ENCODE measurements at places on chromosomes 2 and 18. TPM values are rescaled to one million over a fixed set of nuclear protein-coding genes. Genes with fewer than 3 reads are reported as not detected.

GRCh38 chr2:216768908-216769411, 73.6 kb upstream of the IGFBP5 start:
- no peak for DNase-seq

GRCh38 chr18:12880541-12880910, 3.5 kb downstream of the PTPN2 start:
- DNase-seq = no peak

DNA sequence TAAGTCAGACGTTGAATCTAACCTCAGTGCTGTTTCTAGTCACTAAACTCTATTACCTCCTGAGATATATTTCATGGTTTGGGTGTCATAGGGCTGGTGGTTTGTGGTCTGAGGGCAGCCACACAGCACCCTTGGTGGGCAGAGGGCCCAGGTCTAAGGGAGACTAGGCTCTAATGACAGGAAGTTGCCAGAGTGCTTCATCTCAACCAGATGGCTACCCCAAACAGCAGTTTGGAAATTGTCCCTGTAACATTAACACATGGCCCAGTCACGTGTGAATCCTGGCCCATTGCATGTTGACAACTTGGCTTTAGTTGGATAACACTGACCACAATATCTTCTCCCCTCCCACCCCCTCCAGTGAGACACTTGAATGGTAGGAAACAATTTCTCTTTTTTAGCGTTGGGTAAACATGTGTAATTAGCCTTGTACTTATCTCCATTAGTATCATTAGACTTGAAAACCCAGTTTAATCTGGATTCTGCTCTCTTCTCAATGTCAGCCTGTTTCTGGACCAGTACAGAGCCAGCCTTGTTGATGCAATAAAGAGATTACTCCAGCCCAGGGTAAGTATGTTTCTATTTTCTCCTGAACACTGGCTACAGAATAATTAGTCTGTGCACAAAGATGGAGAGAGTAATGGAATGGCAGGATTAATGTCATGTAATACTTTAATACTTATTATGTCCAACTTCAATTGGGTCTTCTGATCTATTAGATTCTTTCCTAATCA, 187.8 kb upstream of the SIX3 start:
- DNase-seq = peak; percentile 61

- no peak for DNase-seq
Measured at GRCh38 chr2:62334009-62334408, 138.1 kb downstream of the B3GNT2 start.

DNA sequence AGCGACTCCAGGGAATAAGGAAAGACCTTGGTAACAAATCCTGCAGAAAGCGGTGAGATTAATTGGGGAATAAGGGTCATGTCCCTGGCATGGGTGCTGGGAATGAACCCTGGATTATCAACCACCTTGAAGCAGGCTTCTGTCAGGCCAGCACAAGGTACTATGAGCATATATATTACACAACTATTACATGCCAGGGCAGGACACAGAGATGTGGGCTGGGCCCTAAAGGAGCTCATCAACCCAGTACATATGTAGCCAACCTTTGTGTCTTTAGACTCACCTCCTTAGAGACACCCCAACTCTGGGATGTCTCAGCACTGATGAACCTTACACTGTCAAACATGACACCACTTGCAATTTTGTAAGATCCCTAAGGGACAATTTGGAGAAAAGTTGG, 3.4 kb downstream of the SFXN5 start:
- no peak for DNase-seq

DNA sequence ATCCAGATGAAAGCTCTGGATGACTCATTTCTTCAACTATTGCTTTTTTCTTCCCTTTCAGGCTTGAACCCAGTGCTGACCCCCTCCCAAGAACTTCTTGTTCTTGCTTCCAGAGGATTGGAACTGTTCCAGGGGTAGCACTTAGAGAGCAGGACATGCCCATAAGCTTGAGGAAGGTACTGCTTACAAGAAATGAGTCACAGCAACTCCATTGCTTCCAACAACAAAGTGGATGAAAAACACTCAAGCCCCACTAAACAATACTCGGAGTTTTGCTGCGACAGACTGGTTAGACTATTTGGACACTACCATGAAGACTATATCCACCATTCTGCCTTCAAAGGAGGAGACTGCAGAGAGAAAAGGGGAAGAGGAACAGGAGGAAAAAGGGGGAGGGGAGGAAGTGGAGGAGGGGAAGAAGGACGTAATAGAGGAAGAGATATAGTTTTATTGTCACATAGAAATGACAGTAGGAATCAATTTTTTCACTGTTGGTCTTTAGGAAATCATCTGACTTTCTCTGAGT, 1.6 kb upstream of the EPC2 start:
- peak; percentile 49 for DNase-seq

DNA sequence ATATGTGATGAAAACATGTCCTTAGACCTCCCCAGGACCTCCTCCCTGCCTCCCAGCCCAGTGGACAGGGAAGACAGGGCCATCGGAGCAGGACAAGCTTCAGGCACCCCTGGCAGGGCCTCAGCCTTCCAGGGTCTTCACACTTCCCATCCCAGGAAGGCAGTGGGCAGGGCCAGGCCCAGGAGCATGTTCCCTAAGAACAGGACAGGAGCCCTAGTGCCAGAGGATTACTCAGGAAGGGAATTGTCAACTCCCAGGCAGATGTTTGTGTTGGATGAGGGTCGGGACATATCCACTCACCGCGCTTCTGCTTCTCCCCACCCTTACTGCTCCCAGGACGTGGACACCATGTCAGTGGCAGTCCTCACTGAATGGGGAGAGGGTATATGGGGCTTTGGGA, 138.9 kb downstream of the TNS1 start:
- DNase-seq = no peak

DNA sequence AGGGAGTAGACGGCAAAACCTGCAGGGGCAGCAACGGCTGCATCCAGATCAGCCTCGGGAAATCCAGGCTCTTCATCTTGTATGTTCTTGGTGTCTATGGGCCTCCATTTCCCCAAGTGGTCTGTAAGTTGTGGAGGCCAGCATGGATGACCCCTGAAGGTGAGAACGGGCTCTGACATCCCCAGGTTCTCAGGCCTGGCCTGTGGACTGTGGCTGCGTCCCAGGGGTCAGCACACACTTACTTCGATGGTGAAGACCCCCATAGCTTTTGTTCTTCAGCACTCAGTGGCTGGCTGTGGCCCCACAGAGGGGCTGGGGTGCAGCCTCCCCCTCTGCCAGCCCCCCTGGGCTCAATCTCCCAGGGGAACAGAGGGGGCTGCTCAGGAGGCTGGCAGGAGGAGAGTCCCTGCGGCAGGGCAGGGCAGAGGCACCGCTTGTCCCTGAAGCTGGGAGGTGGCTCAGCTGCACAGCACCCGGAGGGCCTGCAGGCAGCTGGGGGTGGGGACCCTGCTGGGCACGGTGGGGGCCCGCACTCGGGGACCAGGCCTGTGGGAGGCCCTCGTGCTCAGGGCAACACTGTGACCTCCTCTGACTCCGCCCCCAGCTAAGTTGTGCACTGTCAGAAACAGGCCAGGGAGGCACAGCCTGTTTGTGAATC, 3.8 kb downstream of the SLC66A3 start:
- no peak for DNase-seq

GRCh38 chr18:61953161-61953560, 60.4 kb upstream of the RNF152 start:
- no peak for DNase-seq

DNA sequence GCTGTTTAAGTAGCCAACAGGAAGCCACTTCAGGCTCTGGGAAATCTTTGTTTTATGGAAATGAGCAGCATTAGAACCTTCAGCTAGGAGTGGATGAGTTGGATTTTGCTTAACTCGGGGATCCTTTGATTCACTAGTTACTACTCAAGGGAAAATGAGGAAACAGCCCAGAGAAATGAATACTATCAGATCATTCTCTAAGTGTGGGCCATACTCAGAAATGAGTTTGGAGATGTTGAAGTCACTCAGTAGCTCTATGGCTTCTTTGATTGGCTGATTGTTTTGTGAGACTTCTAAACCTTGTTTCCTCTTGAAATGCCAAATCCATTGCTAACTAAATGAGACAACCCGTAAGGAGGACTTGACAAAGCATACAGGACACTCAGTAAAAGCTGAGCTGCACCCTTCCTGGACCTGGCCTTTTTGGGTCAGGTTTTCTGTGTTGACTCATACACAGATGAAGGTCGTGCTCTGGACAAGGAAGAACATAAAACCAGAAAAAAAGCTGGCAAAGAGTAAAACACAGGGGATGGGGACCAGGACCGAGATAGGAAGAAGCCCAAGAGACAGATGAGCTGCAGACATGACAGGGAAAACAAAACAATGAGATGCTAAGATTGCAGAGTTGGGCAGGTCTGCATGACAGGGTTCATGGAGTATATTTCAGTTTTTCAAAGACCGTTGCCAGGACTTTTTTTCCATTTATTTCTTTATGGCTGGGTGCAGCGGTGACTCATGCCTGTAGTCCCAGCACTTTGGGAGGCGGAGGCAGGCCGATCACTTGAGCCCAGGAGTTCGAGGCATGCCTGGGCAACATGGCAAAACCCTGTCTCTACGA, 41.6 kb downstream of the INO80C start:
- DNase-seq = peak; percentile 52

DNA sequence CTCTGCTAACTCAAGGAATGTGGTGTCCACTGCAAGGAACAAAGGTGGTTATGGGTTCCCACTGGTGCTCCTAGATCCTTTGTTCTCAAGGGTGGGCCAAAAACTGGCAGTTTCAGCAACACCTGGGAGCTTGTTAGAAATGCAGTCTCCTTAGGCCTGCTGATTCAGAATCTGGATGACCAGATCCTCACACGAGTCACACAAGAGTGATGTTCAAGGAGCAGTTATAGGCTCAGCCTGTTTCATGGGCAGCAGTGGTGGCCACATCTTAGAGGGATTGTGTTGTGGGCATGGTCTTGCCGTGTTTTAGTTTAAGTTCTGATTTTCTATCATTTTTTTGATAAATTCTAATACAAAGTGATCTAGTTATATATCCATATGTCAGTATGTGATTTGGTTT, 28.7 kb upstream of the MGAT5 start:
- no peak for DNase-seq

DNA sequence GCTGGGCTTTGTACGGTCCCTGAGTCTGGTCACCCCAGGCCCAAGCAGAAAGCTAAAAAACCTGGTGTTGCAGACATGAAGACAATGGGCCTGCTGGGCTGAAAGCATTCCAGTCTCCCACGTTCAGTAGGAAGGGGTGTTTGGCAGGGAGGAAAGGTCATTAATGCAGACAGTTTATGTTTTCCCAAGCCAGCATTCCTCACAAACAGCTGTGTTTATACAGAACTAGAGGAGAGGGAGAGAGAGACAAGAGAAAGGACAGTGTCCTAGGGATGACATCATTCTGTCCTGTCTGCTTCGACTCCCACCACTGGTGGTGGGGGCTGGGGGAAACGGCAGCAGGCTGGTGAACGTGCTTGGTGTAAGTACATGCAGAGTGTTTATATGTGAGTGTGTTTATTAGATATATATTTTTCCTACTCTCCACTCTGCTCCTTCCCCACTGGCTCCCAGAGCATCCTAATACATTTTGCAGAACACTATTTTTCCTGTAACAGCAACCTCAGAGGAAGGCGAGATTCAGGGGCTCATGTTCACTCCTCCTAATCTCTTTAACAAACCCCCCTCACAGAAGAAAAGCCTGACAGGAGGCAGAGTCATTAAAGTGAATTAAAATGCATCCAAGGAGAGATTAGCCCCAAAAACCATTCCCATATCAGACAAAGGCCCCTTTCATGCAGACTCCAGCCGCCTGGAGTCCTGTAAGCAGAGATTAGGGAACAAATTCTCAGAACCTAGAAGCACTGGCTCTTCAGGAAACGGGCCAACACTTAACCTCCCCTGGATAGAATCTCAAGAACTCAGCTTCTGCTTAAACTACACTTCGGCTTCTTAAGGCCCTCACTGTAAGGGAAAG, 380.4 kb downstream of the TNS1 start:
- DNase-seq = peak; percentile 91

DNA sequence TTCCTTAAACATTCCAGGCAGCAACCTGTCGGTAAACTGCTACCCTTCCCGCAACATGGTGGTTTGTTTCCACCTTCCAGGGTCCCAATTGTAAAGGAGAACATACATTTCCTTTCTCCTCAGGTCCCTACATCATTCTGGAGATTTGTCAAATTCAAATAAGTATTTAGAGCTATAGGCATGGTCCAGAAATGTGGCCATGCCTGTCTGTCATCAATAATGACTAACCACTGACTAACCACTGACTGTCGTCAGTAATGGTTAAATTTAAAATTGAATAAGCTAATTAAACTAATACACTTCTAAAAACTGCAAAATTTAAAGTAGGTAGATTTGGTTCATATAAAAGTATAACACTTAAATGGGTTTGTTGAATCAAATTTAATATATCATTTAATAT, 984.0 kb upstream of the SLC39A10 start:
- DNase-seq = no peak

GRCh38 chr2:69716555-69717120, 25.3 kb upstream of the ANXA4 start:
- DNase-seq = peak; percentile 74

GRCh38 chr2:220219371-220219770, 591.9 kb downstream of the SLC4A3 start:
- no peak for DNase-seq

GRCh38 chr2:202335791-202336467, 40.2 kb upstream of the BMPR2 start:
- no peak for DNase-seq

- no peak for DNase-seq
Measured at GRCh38 chr18:69636529-69637301, 236.0 kb downstream of the DOK6 start.

The POLR1A gene
- total RNA-seq = 45.2 TPM

The MFSD6 gene
- total RNA-seq = 2.6 TPM

The ZSWIM2 gene
- total RNA-seq = not detected

The GNAL gene
- 3.6 TPM for total RNA-seq

The CABLES1 gene
- total RNA-seq = 12.2 TPM

The ABCG5 gene
- total RNA-seq = not detected

The DSC2 gene
- total RNA-seq = 39.4 TPM

The FHL2 gene
- total RNA-seq = 115 TPM

The ARHGAP15 gene
- total RNA-seq = not detected

The WDR43 gene
- total RNA-seq = 71.9 TPM

The CHRNG gene
- total RNA-seq = not detected

The DNPEP gene
- total RNA-seq = 53.9 TPM

The PAIP2B gene
- 1.7 TPM for total RNA-seq

The PTH2R gene
- total RNA-seq = not detected
